ENCODE measurements at places on chromosomes 6 and 20. TPM values are rescaled to one million over a fixed set of nuclear protein-coding genes. Genes with fewer than 3 reads are reported as not detected.

The CCDC170 gene
- total RNA-seq, result not detected

DNA sequence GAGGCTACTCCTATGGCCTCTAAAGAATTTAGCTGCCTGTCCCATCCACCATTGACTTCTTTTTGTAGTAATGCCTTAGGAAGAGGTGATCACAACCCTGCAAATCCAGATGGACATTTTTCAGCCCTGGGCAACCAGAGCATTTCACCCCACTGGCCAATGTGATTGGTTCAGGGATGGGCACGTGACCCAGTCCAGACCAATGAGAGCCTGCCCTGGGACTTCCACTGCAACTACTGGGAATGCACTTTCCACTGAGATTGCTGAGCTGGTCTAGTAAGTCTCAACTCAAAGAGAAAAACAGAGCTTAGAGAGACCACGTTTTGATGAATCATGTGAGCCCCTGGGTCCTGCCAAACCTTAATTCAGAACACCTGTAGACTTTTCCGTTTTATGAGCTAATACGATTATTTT is 8.9 kb upstream of the UBE2V1 start:
- DNase-seq, result peak; percentile 59

DNA sequence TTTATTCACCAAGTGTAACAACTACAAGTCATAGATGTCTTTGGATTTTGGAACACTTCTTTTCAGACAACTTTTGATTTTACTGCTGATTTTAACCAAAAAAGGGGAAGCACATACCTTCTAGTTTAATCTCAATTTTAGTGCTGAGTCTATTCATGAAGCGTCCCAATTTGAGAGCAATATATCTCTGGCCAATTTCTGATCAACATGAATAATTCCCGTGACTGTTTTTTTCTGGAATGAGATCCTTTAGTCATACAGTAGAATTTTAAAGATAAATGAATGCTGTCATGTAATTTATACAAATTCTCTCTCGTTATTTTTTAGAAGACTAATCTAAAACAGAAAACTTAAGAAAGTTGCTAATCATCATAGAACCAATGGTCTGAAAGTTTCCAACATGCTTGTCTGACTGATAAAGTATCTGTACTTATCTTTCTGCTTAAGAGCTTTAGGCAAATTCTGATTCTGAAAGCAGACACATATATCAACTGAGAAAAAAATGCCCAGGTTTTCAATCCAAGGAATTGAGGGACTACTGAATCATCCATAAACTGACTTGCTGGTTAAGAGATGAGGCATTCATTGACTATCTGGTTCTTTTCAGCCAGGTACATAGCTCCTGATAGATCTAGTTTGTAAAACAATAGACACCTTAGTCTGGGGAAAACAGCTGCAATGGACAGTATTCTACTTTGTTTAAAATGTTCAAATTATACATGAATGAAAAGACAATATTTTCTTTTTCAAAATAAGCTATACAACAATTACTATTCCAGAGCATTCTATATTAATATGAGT is 657.5 kb downstream of the RFPL4B start:
- no peak for DNase-seq

The BPIFB2 gene
- not detected for total RNA-seq

GRCh38 chr6:22959571-22959970 is 390.2 kb downstream of the HDGFL1 start:
- no peak for DNase-seq

GRCh38 chr20:61353261-61354000 is 101.4 kb downstream of the CDH4 start:
- no peak for DNase-seq

GRCh38 chr6:82363428-82364086 is at the start of gene TPBG:
Gene TPBG, plus strand, starts transcription at chr6:82363817. Its CDS starts 1,145 bp downstream, at chr6:82364962.
- peak; percentile 69 for DNase-seq

The RAD21L1 gene
- total RNA-seq, result 0.11 TPM

DNA sequence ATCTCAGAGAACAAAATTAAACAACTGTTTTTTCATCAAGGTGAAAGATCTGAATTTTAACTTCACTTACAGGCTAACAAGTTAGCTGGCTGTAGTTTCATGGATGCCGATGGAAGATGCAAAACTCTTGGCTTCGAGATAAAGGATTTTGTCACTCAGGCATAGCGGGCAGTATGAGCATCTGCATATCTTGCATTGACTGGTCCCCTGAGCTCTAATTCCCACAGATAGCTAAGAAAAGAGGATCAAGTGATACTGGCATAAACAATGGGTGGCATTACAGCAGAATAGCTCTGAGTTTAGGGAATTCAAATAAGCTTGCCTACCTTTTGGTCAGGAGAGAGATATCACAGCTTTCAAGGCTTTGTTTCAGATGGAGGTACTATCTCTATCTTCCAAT is 1.8 kb upstream of the CLVS2 start:
- no peak for DNase-seq

DNA sequence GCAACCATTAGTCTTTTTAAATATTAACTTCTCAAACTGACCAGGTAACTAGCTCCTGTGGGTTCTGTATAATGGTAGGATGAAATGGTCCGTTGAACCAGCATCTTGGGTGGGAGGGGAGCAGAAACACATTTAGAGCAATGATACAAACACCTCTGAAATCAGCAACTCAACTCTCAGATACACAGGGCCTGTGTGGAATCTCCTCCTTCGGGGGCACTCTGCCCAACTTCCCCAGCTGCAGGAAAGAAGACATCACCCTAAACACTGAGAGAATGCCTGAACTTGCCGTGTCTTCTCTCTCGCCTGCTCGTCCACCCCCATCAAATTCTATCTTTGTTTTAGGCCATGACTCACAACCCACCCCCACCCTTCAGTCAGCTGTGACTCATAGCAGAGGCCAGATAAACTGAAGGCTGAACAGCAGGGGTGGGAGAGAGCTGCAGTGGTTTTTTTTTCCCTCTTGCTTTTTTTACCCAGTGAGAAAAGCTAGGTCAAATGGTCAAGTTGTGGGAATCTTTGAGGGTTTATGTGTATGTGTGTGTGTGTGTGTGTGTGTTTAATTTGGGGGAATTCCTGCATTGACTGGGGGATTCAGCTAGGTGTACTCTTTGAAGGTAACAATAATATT is 593.4 kb upstream of the JAG1 start:
- peak; percentile 96 for DNase-seq

- DNase-seq, result no peak
Measured at GRCh38 chr6:75285283-75285639, 669 bp upstream of the TMEM30A start.

GRCh38 chr20:51359947-51360346 is 182.6 kb downstream of the NFATC2 start:
- DNase-seq, result peak; percentile 34

The VIP gene
- total RNA-seq, result not detected

DNA sequence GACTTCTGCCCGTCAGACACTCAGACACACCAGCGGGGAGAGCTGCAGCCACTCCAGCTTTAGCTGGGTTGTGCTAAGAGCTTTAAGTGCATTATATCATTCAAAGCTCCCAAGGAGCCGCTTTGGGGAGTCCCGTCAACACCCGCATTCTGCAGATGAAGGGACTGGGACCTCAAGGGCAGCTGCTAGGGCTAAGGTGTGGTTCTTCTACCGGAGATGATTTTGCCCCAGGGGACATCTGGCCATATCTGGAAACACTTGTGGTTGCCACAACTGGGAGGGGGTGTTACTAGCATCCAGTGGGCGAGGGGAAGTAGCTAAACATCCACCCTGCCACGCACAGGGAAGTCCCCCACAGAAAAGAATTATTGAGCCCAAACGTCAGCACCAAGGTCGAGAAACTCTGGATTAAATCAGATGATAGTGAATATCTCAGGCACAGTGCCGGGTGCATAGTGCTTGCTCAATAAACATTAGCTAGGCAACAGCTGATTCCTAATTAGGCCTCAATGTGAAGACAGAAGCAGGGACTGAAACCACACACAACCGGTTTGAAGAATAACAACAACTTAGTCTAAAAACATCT is 29.6 kb downstream of the PMEPA1 start:
- no peak for DNase-seq

- no peak for DNase-seq
Measured at GRCh38 chr20:13271098-13271497, 50.0 kb downstream of the ISM1 start.

GRCh38 chr6:100614386-100614785 is 149.7 kb upstream of the SIM1 start:
- DNase-seq, result no peak

DNA sequence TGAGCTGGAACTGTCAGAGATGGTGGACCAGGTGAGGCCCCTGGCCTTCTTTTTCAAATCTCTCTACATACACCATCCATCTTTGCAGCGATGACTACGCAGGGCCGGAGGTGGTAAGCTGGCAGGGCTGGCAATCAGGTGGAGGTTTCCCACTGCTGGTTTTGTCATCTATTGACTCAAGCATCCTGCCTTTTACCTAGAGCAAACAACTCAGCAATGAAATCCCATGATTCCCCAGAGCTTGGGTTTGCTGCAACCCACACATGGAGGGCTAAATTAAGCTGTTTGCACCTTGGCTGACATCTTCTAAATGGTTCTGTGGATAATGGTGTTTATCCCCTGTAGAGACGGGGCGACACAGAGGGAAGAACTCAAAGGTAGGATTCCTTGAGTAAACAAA is 170.2 kb downstream of the SCP2D1 start:
- peak; percentile 73 for DNase-seq

GRCh38 chr6:122781716-122782115 is 2.2 kb downstream of the FABP7 start:
- no peak for DNase-seq

The VSX1 gene
- not detected for total RNA-seq

DNA sequence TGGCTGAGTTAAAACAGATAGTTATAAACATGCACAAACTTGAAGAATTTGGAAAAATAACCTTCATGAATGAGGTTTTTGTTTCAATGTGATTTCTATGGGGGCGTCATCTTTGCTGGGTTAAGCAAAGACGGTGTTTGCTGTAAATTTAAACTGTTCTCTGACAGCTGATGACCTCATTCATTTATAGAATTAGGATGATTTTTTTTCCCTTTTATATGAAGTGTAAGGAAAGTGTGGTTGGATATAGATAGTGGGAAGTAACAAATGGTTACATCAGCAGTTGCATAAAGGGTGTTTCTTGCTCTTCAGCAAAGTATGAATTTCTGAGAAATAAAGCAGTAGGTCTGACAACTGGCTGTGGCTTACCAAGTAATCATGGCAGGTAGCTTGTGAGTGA is 137.2 kb upstream of the CENPW start:
- no peak for DNase-seq

GRCh38 chr6:13267142-13267651 is 61.1 kb downstream of the TBC1D7 start:
- peak; percentile 12 for DNase-seq

DNA sequence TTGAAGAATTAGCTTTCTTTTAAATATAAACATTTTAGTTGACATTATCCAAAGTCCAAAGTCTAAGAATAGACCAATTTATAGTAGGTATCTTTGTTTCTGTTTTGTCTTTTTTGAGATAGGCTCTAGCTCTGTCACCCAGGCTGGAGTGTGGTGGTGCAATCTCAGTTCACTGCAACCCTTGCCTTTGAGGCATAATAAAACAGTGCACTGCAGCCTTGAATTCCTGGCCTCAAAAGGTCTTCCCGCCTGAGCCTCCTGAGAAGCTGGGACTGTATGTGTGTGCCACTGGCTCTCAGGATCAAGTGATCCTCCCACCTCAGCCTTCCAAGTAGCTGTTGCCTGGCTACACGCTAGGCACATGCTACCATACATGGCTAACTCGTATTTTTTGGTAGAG is 135.4 kb downstream of the REV3L start:
- DNase-seq, result no peak

DNA sequence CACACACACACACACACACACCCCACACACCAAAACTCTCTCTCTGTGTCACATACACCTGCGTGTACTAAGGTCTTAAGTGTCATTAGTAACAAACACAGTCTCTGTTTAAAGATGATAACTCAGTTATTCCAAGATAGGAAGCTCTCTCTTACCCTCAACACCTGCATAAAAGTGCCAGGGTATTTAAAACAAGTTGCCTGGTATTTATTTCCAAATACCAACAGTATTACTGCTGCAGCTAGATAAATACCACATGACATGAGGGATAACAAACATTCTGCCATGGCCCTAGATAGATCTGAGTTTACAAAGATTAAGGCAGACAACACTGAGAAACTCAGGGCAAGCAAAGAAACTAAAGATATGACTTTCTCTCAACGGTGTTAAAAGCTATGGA is 118.5 kb downstream of the SIM1 start:
- DNase-seq, result peak; percentile 39

The FOXA2 gene
- total RNA-seq, result 14.4 TPM

DNA sequence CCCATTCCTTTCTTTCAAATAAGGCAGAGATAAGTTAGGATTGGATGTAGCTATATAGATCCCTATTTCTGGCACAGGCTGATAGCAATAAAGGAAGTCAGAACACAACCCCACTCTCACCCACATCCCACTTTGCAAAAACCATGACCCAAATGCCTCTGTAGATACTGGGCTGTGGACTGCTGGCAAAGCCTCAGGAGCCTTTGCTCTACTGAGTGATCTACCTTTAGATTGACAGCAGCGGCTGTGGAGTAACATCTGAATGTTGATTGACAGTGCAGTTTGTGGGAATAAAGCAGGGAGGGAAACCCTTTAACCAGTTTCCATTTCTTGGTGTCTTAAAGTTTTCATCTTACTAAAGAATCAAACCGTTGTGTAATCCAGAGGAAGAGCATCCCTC is 6.7 kb upstream of the TMEM30A start:
- DNase-seq, result no peak

The SLC16A10 gene
- total RNA-seq, result 2.9 TPM

The PGC gene
- total RNA-seq, result not detected

GRCh38 chr6:169363590-169363989 is 109.9 kb upstream of the THBS2 start:
- no peak for DNase-seq

The ADTRP gene
- not detected for total RNA-seq

The KCNB1 gene
- total RNA-seq, result 0.35 TPM

The SNX5 gene
- total RNA-seq, result 159 TPM

DNA sequence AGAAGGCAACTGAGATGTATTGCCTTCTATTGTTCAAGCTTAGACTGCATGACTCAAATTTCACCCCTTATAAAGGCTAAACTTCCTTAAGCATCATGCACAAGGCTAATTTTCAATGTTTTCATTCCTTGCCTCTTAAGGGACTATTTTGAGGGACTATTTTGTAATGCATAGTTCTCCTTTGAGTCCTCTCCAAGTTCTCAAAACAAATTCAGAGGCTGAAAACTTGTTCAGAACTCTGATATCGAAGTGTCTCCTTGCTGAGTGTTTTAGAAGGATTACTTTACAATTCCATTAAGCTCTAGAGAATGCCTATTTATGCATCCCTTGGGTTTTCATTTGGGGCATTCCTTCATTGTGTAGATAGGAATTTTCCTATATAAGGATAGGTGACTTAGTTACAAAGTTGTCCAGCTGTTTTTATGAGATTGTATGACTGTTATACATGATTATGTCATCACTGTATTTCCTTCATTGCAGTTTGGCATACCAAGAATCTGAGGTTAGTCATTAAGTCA is 41.7 kb downstream of the COL19A1 start:
- DNase-seq, result no peak

- no peak for DNase-seq
Measured at GRCh38 chr6:45979311-45979710, 36.3 kb downstream of the CLIC5 start.

Measured in PC-3 (cell line).